Stimulated activated CD4-positive, alpha-beta T cell treated with anti-CD3 and anti-CD28 coated beads, TNF-alpha, amount 100 ng/mL, for 1 hour (primary cell): ENCODE measurements at places on chromosomes 6 and 20.

- DNase-seq = no peak
Measured at GRCh38 chr20:33681288-33681687, 4.9 kb downstream of the E2F1 start.

DNA sequence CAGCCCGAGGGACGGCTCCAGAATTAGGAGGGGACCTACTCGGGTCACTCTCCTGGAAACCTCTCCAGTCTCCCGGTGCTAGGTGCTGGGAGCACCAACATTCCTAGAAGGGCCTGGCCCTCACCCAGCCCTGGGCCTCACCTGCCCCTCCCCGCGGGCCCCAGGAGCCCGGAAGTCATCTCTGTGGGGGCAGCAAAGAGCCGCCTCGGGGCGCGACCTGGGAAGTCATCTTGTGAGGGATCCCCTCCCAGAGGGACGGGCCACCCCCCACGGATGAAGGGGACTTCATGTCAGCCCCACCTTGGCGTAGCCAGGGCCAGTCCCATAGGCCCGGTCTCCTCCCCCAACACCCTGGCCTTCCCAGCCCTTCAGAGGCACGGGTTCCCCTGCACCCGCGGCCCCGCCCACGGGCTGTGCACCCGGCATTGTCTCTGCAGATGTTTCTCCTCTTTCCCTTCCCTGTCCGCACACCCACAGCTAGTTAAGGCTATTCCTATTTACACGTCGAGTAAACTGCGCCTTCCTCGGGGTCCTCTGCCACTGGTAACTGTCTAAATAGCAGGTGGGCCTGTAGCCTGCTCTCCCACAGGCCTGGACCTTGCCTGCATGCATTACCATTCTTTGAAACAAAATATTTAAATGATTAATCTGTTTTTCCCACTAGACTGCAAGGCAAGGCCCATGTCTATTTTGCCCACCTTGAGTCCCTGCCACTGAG lies 896 bp upstream of the RNASET2 start:
- DNase-seq = no peak

GRCh38 chr20:33281550-33282146 lies 1.4 kb upstream of the BPIFB1 start:
- no peak for DNase-seq

- no peak for DNase-seq
Measured at GRCh38 chr6:112618849-112619248, 271.7 kb downstream of the RFPL4B start.

- no peak for DNase-seq
Measured at GRCh38 chr6:49662892-49663261, 26.2 kb upstream of the RHAG start.

- no peak for DNase-seq
Measured at GRCh38 chr20:9478771-9479170, 35.6 kb upstream of the LAMP5 start.

DNA sequence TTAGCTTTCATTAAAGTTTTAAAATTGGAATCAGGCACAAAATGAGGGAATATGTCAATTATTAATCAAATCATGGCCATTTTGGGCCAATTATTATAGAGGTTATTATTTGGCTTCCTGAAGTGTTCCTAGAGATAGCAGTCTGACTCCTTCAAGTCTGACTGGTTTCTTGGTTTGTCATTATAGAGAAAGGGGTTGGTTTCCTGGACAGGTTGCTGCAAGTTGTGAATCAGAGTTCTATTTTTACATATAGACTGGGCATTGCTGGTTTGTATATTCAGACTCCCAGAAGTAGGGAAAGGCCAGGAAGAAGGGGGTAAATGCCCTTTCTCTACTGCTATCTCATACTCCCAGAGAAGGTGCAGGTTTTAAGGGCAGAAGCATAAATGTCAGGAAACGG lies 121.4 kb upstream of the CEP162 start:
- no peak for DNase-seq

- DNase-seq = no peak
Measured at GRCh38 chr6:137264311-137265075, 45.3 kb upstream of the IFNGR1 start.

- no peak for DNase-seq
Measured at GRCh38 chr6:124655866-124656265, 306.4 kb upstream of the RNF217 start.

- peak; percentile 54 for DNase-seq
Measured at GRCh38 chr6:31736021-31736767, at the start of gene CLIC1. CLIC1 (minus strand) TSS chr6:31736530; CDS start chr6:31736300, 230 bp downstream.

DNA sequence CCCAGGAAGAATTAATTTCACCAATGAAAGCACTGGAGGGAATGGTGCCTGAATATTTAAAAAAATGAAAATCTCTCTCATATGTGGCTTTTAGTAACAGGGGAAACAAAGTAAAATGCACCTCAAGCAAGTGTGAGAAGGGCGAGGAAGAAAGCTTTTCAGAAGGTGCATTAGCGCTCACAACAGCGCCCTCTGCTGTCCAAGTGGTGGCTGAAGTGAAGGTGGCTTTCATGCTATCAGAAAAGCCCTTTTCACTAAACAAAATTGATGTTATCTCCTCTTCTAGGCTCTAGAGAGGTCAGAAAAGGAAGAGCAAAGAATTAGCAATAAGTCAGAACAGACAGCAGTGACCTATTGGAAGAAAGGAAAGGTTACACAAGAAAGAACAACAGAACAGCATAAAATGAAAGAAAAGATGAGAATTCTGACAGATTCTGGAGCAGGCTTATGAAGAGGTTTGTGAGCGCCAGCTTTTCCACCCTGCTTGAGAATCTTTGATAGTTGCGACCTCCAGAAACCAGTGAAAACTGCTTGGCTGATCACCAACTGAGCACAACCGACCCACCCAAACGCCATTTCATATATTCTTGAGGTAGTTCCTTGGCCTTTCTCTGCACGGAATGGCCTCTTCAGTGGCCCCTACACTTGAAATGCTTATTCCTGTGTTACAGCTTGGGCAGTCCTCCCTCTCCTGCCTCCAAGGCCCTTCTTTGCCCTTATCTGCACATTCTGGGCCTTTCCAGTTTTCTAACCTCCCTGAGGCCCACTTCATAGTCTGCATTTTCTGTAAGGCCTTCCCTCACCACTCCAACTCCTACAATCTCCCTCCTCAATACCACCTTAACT lies 45.3 kb downstream of the SMLR1 start:
- DNase-seq = peak; percentile 35

DNA sequence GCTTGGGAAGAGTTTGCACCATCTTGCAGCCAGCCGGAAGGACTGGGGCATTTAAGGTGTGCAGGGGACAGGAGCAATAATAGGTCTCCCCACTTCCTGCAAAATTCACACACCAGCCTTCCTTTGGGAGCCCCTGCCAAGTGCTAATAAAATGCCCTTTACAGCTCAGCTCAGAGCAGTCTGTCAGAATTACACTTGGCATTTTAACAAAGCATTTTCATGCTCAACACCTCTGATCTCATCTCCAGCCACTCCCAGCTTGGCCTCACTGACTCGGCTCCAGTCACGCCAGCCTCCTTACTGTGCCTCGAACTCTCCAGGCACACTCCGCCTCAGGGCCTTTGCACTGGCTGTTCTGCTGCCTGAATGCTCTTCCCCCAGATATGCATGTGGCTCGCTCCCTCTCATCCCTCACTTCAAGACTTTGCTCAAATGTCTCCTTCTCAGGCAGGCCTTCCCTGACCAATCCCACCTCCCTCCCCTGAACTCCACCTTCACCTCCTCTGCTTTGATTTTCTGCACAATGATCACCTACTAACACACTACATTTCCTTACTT lies 43.7 kb downstream of the GRM4 start:
- DNase-seq = no peak

- DNase-seq = no peak
Measured at GRCh38 chr6:45791211-45792168, 224.2 kb downstream of the CLIC5 start.

- DNase-seq = no peak
Measured at GRCh38 chr6:167229586-167229985, 61.5 kb upstream of the UNC93A start.

DNA sequence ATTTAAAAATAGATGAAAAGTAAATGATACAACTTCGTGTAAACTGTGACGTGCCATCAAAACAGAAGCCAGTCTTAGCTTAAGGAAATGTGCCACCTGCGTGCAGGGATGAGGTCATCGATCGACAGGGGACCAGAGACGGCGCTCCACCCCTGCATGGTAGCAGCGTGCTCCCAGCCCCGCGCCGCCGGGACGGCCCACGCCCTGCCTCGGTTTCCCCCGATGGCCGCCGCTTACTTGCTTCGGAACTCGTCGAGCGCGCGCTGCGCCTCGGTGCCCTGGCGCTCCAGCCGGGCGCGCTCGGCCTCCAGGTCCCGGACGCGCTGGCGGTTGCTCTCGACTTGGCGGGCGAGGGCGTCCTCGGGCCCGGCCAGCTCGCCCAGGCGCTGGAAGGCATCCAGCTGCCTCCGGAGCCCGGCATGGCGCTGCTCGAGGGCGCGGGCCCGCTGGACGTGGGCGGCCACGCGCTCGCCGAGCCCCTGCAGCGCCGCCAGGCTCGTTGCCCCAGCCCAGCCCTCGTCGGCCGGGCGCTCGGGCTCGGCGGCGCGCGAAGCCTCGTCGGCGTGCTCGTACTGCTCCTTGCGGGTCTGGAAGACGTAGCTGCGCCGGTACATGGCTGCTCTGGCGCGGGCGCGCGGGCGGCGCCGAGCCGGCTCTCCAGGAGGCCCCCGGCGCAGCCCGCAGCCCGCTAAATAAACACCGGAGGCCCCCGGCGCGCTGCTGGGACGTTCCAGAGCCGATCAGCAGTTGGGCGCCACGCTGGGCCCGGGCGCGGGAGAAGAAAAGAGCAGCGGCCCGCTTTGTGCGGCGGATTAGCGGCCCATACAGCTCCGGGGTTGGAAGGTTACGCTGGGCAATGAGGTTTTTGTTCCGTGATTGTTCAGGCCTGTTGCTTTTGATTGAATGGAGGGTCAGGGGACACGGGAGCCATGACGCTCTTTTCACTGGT lies at the start of gene BFSP1:
Gene BFSP1 (minus strand): TSS at position 664 of the 949 bp plus-strand sequence. CDS start 50 bp downstream, at position 614.
- peak; percentile 28 for DNase-seq

GRCh38 chr6:52115891-52116604 lies 28.6 kb upstream of the PKHD1 start:
- no peak for DNase-seq

- DNase-seq = no peak
Measured at GRCh38 chr6:125363039-125363823, 61.5 kb upstream of the HDDC2 start.

GRCh38 chr6:116371120-116371917 lies 572 bp downstream of the DSE start:
- peak; percentile 15 for DNase-seq

GRCh38 chr6:134806180-134806798 lies 143.6 kb downstream of the ALDH8A1 start:
- no peak for DNase-seq

DNA sequence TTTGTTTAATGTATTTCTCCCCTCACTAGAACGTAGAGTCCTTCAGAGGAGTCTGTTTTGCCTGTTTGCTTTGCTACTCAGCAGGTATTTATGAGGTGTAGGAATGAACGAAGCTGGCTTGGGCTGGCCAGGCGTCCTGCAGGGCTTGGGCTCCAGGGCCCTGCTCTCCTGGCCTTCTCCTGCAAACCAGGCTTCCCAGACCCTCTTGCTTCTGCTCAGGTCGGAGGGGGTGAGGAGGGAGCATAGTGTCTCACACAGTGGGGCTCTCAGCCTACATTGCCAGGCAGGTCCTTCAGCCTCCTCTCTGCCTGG lies 24.6 kb upstream of the MLN start:
- DNase-seq = no peak

- no peak for DNase-seq
Measured at GRCh38 chr6:13063300-13063918, 264.9 kb downstream of the TBC1D7 start.

GRCh38 chr20:54173653-54174456 lies at the start of gene CYP24A1:
CYP24A1 (minus strand) TSS chr20:54173986; CDS start chr20:54173579, 407 bp downstream.
- DNase-seq = no peak

DNA sequence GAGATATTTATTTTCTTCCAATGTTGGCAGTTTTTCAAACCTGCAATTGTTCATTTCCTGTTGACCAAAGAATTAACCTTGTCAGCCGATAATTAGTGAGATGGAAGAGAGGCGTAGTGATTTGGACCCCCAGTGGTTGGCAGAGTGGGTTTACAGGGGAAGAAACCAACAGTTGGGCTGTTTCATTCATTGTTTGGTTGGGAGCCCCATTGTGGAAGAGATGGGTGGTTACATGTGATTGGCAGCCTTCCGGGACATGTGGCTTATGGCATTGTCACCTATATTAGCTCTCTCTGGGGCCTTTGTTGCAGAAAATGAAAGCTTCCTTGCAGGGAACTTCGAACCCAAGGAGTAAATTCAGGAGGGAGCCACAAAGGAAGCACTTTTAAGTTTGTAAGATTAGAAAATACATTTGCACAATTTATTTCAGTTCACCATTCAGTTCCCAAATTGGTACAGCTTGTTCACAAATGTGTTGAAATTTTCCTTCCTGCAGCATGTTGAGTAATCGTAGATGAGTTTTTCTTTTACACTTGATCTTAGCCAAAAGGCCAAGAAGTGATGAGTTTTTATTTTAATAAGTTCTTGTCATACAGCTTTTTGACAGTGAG lies 50.3 kb upstream of the CDKAL1 start:
- no peak for DNase-seq

- DNase-seq = no peak
Measured at GRCh38 chr6:41288030-41288753, 1.7 kb upstream of the TREM1 start.

GRCh38 chr6:151111670-151112069 lies 128.1 kb upstream of the AKAP12 start:
- DNase-seq = no peak

DNA sequence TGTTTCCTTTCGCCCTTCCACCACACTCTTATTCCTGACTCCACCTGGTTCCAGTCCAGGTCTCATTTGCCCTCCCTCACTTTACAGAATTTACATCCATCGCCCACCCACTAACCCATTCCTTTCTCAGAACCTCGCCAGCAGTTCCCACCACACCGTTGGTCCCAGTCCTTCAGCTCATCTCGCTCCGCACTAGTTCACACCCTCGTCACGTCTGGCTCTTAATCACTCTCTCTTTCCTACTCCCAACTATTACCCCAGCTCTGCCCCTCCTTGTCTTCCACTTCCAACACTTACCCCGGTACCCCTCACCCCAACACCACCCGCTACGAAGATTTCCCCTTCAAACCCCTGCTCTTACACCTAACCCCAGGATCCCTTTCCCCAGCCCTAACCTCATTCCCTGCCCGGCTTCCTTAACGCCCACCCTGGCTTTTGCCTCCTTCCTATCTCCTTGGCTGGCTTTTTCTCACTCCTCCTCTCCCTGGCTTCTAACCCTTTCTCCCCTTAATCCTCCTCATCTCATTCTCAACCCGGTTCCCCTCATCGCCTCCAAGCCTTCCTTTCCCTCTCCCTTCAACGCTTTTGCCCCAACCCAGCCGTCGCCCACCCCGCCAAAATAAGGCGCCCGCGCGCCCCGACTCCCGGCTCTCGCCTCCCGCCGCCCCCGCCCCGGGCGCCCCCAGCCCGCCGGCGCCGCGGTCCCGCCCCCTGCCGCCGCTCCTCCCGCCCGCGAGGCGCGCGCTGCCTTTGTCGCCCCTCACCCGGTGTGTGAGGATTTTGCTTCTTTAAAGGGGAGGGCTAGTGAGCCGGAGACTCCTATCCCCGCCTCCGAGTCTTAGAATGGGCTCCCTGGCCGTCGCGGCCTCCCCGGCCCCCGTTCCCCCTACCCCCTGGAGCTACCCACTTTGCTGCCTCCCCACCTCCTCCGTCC lies 542 bp downstream of the USP49 start:
- DNase-seq = no peak
